Hindlimb muscle (tissue), 1 donor: ENCODE measurements at places on chromosomes 4 and X. TPM values are rescaled to one million over a fixed set of nuclear protein-coding genes. Genes with fewer than 3 reads are reported as not detected.

- DNase-seq, result no peak
Observed at GRCh38 chr4:127776620-127777019, 5.5 kb upstream of the HSPA4L start.

GRCh38 chrX:136880003-136880451 is 498 bp downstream of the RBMX start:
- DNase-seq, result no peak

DNA sequence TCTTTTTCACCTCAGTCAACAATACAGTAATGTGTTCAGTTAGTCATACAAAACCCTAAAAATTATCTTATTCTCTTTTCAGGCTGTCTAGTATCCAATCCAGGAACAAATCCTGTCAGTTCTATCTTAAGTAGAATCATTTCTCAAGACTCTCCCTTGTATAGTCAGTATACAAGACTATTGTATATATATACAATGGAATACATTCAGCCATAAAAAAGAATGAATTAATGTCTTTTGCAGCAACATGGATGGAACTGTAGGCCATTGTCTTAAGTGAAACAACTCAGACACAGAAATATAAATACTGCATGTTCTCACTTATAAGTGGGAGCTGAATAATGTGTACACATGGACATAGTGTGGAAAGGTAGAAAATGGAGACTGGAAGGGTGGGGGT is 501.2 kb upstream of the ATOH1 start:
- no peak for DNase-seq

Gene PPP4R3C
- polyA plus RNA-seq, result not detected

Gene RBMXL3
- not detected for polyA plus RNA-seq

- DNase-seq, result no peak
Observed at GRCh38 chr4:41202820-41203568, 11.3 kb downstream of the APBB2 start.
